ENCODE measurements at places on chromosomes 16 and 17.

DNA sequence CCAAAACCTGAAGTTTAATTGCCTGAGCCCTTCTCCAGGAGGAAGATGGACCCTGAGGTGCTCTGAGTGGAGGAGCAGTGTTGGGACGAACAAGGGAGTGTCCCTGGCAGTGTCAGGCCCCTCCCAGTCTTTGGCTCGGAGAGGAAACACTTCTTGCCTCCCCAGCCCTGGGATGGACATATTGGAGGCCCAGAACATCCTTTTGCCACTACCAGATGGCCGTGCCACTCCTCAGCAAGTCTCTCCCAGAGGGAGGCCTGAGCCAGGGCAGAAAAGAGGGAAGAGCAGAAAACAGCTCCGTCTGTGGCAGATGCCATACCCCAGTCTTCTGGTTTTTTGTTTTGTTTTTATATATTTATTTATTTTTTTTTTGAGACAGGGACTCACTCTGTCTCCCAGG is 91.5 kb upstream of the CRHR1 start:
- DNase-seq, result no peak

GRCh38 chr16:46974352-46974751 is 878 bp upstream of the DNAJA2 start:
- no peak for DNase-seq

GRCh38 chr17:77322514-77323412 is 182.0 kb downstream of the SEC14L1 start:
- peak; percentile 53 for DNase-seq

GRCh38 chr17:78879635-78880186 is 23.3 kb downstream of the CEP295NL start:
- no peak for DNase-seq

All from 8988T (cell line).